A172 (cell line): ENCODE measurements at places on chromosomes 6 and 20. TPM values are rescaled to one million over a fixed set of nuclear protein-coding genes. Genes with fewer than 3 reads are reported as not detected.

CLPSL1 gene
- not detected in 2 replicates for total RNA-seq

RIPPLY2 gene
- not detected in 2 replicates for total RNA-seq

DNA sequence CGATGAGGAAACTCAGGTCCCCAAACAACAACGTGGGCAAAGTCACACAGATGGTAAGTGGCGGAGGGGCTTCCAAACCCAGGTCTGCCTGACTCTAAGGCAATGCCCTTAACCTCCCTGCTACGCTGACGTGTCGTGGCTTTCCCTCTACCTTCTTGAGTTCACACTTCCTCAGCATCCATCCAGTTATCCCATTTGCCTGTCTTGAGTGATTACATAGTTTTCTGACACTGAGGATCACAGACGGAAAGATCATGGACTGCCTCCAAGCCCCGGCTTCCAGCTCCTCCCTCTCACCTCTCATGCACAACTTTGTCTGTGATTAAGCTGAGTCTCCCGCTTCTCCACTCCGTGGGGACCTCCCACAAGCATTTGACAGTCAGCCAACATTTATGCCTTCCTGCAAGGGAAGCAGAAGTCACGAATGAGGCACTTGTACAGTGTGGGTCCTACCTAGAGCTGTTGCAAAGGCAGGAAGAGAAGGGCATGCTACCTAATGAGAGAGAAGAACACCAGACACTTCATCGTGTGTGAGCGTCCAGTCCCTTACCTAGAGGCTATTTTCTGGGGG lies 33.8 kb downstream of the TBC1D7 start:
- DNase-seq: no peak

DNA sequence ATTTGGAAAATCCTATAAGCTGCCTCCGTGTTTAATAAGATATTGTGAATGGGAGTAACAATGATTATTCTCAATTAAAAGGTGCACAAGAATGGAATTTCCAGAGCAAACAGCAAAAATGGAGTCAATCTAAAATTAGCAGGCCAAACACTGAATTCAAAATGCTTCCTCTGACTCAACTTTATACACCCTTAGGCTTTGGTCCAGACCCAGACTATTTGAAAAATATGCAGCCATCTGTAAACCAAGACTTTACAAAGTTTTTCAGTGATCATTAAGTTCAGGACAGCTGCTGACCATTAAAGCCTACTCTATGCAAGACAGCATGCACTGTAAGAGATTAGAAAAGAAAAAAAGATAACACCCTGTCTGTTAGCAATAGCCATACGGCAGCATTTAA lies 39.4 kb upstream of the CCN6 start:
- DNase-seq: no peak

PPARD gene
- total RNA-seq: 6.0 and 7.2 TPM in 2 replicates

BTN1A1 gene
- total RNA-seq: not detected in 2 replicates

- DNase-seq: peak; percentile 40
These were observed 148.2 kb downstream of the PREX1 start for GRCh38 chr20:48679599-48679998.

- DNase-seq: no peak
These were observed 29.0 kb downstream of the FAM50B start for GRCh38 chr6:3878048-3878666.

ARMH2 gene
- total RNA-seq: not detected in 2 replicates

OPN5 gene
- not detected in 2 replicates for total RNA-seq

SYNDIG1 gene
- 4.9 and 5.2 TPM in 2 replicates for total RNA-seq

OR2B6 gene
- total RNA-seq: not detected in 2 replicates

DNA sequence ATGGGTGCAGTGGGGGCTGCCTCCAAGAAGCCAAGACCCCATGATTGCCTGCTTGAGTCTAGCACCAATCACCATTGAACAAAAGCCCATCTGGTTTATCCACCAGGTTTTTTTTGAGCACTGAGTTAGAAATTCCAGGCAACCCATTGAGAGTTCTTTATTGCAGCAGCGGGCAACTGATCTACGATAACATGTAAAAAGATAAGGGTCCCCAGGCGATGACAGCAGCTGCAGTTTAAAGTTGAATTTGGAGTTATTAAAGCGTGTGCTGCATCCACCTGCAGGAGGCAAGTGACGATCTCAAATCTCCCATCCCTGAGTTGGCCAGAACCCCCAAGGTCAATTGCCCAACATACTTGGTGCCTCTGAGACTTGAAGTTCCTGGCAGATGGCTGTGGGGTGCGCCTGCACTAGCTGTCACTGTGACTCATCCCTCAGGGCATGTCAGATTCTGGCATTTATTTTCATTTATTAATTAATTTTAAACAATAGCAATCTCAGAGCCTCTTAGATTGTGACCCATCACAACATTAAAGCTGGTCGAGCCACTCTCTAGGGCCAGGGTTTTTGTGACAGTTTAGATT lies 290.4 kb upstream of the SULF2 start:
- DNase-seq: no peak

GRCh38 chr6:28747631-28748157 lies 176.1 kb downstream of the TRIM27 start:
- DNase-seq: peak; percentile 96

DNA sequence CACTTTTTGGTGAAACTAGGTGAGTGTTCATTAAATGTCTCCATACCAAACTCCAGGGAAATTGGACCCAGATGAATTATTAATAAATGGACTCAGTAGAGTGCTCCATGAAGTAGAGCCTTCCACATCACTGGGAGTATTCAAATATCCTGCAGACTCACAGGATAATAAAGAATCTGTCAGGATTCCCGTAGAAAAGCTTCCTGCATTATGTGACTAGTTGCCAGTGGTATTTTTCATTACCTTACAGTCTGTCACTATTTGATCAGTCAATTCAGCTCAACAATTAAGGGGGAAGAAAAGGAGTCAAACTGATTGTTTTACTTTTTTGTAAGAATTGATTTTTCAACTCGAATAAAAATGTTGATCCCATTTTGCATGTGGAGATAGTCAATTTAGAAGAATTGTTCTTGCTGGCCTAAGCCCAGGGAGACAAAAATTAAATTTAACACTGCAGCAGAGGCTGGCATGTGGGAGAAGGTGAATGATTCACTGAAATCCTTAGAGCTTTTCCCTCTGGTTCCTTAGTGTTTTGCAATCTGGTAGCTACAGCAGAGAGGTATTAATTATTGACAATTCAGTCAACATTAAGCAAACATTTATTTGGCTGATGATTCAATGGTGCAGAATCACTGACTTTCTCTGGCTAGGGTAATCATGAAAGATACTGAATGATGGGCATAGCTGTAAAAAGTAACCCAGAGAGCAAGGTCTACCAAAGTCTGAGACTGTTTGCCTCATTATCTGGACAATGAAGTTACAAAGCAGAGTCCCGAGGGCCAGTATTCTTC lies 442.4 kb downstream of the CD83 start:
- no peak for DNase-seq

SENP6 gene
- total RNA-seq: 52.8 and 63.1 TPM in 2 replicates

EYA2 gene
- 0.47 TPM in 1 of 2 replicates, not detected in the other for total RNA-seq

DNA sequence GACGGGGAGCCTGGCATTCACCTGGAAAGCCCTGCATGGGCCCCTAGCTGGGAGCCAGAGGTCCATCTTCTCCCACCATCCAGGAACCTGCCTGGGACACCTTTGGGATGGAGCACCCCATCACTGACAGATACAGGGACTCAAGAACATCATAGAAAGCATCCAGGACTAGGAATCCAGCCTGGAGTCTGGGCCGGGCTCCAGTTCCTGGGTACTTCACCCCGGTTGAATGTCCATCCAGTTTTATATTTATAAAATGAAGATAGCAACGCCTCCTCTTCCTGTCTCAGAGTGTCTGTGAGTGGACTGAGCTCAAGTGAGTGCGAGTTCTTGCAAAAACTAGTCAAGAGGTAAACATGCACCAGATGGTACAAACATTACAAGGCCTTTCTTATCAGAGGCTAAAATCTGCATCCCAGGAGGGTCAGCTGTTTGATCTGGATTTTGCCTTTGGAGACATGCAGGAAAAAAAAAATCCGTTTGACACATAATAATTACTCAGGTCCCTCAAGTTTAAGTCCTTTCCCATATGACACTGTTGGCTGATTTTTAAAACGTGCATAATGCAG lies 27.4 kb downstream of the ZC3H12D start:
- no peak for DNase-seq

DNA sequence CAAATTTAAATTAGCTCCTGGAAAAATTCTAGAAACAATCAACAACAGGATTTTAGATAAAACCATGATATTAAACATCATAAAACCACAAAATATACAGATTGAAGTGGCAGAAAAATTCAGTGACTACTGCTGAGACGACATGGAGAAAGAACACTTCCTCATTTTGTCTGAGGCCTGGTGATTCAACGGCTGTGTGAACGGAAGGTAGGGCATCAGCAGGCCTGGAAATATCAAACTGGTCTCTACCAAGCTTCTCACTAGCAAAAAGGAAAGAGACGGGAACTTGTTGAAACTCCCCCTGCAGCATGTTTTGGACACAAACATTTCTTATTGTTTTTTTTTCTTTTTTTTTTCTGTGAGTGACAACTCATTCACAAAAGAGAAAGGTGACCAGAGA lies 58.0 kb upstream of the AHI1 start:
- no peak for DNase-seq

DNA sequence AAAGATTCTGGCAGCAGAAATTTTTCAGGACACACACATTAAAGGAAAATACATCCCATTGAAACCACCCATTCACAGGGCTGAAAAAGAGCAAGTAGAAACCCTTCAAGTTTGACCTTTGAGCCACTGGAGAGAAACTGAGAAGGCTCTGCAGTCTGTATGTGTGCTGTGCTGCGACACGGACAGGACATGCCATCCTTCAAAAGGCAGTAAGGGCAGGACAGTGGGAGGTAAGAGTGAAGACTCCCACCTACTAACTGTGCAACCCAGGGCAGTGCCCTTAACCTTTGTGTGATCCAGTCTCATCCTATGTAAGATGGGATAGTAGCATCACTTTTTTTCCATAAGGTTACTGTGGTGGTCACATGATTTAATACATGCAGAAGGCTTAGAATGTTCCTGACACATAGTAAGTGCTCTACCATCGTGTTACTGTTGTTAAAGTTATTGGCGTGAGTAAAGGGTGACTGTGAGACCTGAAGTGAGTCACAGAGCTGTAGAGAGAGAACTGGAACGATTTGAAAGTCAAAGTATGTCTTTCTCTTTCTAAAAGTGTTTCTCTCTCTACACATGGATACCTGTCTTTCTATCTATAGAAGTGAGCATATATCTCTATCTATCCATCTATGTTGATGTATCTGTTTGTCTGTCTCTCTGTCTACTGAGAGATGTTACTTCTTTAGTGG lies 153.7 kb upstream of the OLIG3 start:
- DNase-seq: no peak

GSS gene
- 150 and 151 TPM in 2 replicates for total RNA-seq

- DNase-seq: no peak
These were observed 48.7 kb downstream of the IPCEF1 start for GRCh38 chr6:154307696-154308425.

- peak; percentile 39 for DNase-seq
These were observed 20.3 kb downstream of the TBPL1 start for GRCh38 chr6:133973109-133973971.

GRCh38 chr6:30835576-30835975 lies 48.7 kb upstream of the DDR1 start:
- DNase-seq: no peak

DNA sequence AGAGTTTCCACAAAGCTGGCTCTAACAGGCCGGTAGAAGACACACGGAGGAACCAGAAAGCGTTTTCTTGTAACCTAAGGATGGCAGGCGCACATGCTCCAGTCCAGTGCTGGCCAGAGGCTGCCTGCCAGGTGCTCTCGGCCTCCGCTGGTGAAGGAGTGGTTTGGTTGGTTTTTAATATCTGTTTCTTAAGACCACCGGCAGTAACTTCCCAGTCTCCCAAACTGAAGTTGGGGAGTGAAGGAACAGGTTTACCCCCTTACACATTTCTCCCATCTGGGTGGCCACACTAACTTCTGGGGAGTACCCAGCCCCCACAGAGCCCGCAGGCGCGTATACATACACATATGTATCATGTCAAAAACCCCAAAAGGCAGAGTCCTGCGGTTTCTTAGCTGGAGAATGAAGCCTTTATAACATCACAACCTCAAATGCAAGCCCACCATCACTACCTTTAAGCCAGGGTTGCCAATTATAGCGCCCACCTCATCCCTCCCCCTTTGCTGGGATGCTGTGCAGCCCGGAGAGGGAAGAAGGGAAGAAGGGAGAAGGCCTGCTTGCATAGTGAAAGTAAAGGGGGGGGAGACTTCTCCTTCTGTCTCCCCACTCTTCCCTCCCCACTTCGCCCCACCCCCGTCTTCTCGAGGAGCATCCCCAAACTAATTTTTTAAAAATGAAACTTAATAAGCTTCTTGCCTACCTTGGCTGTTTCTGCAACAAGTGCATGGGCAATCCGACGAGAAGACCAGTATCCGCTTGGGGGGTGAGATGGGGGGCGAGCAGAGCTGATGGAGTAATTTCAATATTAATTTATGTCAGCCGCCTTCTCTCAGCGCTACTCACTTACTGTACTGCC lies 1.0 kb downstream of the TRERF1 start:
- no peak for DNase-seq

DNA sequence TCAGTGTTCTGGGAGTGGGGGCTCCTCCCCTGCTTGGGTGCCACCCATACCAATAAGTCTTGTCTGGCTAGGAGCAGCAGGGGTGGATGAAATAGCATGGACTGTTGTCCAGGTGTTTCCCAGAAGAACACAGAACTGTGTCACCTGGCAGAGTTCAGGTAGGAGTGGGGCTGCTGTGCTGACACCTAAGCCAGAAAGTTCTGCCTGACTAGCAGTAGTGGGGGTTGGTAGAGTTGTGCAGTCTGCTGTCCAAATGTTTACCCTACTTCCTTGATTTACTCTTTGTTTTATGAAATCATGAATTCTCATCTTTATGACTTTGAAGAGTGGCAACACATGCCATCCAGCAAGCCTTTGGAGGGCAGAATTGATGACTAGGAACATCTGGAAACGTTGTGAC lies 27.3 kb upstream of the SLC35B3 start:
- no peak for DNase-seq

SCP2D1 gene
- not detected in 2 replicates for total RNA-seq

POLR3F gene
- 20.3 and 27.0 TPM in 2 replicates for total RNA-seq

DNA sequence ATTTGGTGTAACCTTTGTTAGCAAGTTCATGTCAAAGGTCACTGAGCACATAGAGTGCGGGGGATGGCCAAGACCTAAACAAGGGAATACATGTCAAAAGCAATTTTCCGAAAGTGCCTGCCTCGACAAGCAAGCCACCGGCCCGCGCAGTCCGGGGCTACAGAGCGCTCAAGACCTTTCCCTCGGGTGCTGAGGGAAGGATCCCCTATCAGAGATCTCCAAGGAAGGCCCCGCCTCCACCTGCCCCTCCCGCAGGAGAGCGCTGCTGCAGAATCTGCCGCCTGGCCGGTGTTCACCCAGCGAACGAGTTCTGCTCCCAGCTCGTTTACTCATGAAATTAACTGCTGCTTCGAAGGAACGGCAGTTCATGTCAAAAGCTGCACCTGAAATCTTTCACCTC lies 252.7 kb downstream of the BMP7 start:
- DNase-seq: no peak

DNA sequence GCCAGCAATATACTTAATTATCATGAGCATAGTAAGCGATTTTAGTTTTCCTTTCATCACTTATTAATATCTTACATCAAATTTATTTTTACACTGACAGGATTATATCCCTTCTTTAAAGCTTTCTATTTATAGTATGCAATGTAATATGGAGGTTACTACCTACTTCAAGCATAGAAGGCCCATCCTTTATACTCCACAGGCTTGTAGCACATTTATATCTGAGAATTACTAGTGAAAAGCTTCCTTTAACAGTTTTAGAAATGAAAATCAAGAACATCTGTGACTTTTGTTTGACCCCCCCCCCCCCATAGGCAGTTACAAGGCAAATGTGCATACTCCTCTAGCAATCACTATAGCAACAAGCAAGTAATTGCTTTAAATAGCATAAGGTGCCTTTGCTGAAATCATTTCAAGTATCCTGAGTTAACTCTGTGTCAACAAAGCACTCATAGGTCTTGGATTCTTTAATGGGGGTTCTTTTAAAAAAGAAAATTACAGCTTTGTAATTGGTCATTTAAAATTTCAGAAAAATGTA lies 917.7 kb downstream of the PHF3 start:
- DNase-seq: no peak

UST gene
- 2.4 and 2.6 TPM in 2 replicates for total RNA-seq
